Lung (tissue), 17 donors: ENCODE measurements at places on chromosomes 3 and 15. TPM values are rescaled to one million over a fixed set of nuclear protein-coding genes. Genes with fewer than 3 reads are reported as not detected.

Gene ATP10A
- polyA plus RNA-seq = 5.6 TPM

Gene WNT5A
- 5.8 TPM for polyA plus RNA-seq

DNA sequence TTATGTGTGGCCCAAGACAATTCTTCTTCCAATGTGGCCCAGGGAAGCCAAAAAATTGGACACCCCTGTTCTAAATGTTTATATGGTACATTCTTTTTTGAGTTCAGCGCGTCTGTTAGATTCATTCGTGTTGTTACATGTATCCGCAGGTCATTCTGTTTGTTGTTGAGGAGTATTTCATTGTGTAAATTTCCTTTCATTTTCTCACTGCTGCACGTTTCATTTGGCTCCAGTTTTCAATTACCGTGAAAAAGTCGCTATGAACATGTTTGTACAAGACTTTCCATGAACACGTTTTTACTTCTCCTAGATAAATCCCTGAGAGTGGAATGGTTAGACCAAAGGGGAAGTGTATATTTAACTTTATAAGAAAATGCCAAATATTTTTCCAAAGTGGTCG lies 7.5 kb upstream of the OPA1 start:
- no peak overlapping the region for H3K27ac ChIP-seq
- H3K4me3 ChIP-seq = no peak overlapping the region
- DNase-seq = no peak
- H3K27me3 ChIP-seq = no peaks in the 10 kb centered on the region
- H3K4me1 ChIP-seq = no peaks in the 10 kb centered on the region

DNA sequence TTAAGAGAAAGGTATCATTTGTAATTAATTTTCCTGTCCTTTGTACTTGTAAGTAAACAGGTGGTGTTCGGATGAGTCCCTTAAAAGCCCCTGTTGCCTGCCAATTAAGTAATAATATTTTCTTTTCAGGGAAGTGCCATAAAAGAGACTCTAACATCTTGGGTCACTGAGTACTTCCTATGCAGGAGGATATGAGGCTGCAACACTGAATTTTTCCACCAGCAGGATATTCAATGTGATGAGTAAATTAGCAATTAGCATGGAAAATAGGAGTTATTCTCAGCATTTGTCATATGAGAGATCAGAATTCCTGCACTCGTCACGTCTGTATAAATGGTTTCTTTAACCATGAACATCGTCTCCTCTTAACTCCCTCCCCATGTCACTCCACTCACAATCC lies 45.4 kb downstream of the WWTR1 start:
- DNase-seq = no peak
- no peaks in the 10 kb centered on the region for H3K27me3 ChIP-seq
- no peak overlapping the region for H3K27ac ChIP-seq
- peaks cover 10% of the 10 kb centered on the region for H3K4me1 ChIP-seq
- H3K36me3 ChIP-seq = no peaks in the 10 kb centered on the region

DNA sequence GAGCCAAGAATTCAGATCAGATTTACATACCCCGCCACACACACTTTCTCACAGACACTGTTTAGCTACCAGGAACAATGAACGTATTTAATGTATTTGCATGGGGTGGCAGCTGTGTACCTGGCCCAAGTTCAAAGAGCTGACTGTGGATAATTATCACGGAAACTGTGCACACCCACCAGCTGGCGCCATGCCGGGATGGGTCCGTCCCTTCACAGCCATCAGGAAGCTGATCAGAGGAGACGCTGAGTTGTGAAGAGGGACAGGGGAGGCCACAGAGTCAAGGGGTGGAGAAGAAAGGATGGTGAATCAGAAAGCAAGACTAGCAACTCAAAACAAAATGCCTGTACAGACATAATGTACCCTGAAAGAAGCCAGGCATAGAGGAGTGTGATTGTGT lies 13.1 kb upstream of the PLA2G4D start:
- no peak overlapping the region for H3K27ac ChIP-seq
- peak; percentile 23 for DNase-seq
- H3K36me3 ChIP-seq = no peaks in the 10 kb centered on the region
- no peak overlapping the region for H3K4me3 ChIP-seq

- no peaks in the 10 kb centered on the region for H3K27me3 ChIP-seq
- DNase-seq = peak; percentile 88
- no peak overlapping the region for H3K27ac ChIP-seq
- peaks cover 37% of the 10 kb centered on the region for H3K4me1 ChIP-seq
- H3K36me3 ChIP-seq = no peaks in the 10 kb centered on the region
These were observed 898.2 kb downstream of the MCTP2 start for GRCh38 chr15:95129574-95129973.
